Activated naive CD4-positive, alpha-beta T cell (primary cell): ENCODE measurements at places on chromosomes 12 and 14.

DNA sequence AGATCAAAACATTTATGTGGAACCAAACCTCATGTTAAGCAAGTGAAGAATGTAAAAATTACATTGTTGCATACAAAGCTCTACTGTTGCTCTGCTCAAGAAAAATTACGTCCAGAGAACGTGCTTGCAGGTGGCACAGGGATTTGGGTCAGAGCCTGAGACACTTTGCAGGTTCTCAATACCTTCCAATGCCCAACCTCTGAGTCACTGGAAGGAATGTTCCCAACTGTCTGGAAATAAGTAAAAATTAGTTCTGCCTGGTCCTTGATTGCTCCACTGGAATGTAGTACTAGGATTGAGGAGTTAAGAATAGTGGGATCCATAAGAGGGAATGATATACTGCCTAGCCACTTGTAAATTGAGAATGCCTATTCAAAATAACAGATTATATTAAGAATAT is 2.8 kb upstream of the IFNG start:
- DNase-seq, result no peak

DNA sequence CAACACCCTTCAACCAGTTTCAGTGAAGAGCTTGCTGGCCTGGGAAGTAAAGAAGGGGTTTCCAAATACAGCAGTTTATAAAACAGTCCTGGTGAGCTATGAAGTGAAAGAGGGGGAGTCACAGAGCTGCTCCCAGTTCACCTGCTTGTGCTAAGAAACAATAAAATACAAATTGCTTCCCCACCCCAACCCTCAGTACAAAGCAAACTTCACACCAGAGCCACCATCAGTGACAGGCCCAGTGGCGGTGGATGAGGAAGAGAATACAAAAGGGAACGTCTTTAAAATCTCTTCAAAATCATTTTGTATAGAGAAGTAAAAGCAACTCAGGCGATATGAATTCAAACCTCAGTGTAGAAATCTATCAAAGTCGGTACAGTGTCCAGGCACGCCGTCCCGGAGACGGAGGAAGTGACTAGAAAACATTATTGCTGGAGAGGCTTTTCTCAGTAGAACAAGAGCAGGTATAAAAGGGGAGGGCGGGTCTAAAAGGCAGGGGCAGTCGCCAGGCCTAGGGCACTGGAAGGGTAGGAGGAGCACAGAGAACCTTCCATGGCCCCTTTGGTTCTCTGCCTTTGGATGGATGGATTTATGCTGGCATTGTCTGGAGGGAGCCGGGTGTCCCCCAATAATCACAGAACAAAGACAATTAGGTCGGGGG is 10.5 kb upstream of the RPLP0 start:
- DNase-seq, result no peak

- DNase-seq, result no peak
Measured at GRCh38 chr12:77493302-77494168, 337.2 kb upstream of the NAV3 start.

DNA sequence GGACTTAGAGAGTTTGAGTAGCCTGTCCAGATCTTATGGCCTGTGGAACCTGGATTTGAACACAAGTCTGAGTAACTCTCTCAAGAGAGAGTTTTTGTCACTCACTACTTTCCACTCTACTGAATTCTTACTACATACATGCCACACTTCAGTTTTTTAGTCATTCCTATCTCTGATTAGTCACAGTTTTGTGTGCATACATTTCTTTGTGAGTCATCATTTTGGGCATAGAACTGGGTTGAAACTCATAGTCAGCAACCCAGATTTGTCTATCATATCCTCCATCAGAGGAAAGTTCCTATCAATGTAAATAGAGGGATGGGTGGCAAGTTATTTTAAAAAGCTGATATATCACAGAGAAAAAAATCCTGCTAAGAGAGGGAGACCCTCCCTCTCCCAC is 42.9 kb downstream of the FLRT2 start:
- no peak for DNase-seq

- DNase-seq, result no peak
Measured at GRCh38 chr12:131471946-131472732, 238.8 kb upstream of the SFSWAP start.

- DNase-seq, result no peak
Measured at GRCh38 chr14:24843494-24843893, 206.5 kb downstream of the STXBP6 start.

GRCh38 chr14:90797451-90797850 is 18.8 kb downstream of the TTC7B start:
- DNase-seq, result no peak
